ENCODE measurements at places on chromosomes 16 and 17.

GRCh38 chr17:1735834-1736347 lies 6.8 kb upstream of the SERPINF2 start:
- no peak for DNase-seq

GRCh38 chr17:17054636-17055035 lies 12.4 kb downstream of the MPRIP start:
- DNase-seq = no peak

- DNase-seq = no peak
Observed at GRCh38 chr16:79349803-79350202, 250.7 kb downstream of the MAF start.

- DNase-seq = no peak
Observed at GRCh38 chr16:10839279-10839666, 20.7 kb upstream of the TVP23A start.

DNA sequence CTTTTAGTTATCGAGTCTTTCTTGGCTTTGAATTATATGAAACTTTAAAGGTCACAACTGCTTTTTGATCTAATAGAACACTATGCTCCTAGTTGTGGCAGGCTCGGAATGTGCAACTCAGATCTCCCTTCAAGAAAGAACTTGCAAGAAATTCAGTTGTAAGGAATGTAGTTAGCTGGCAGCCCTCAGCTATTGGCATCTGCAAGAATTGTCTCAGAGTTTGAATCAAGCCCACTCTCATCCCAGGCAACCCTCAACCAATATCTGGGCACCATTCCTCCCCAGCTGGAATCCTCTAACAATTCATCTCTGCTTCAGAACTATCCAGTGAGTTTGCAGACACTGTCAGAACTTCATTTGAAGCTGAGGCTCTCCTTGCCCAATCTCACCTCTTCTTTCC lies 447.2 kb downstream of the KIF2B start:
- no peak for DNase-seq

- DNase-seq = no peak
Observed at GRCh38 chr17:49525831-49526741, 31.0 kb downstream of the NGFR start.

- DNase-seq = no peak
Observed at GRCh38 chr17:37110746-37111145, 162.0 kb downstream of the AATF start.

GRCh38 chr16:53152329-53152728 lies 97.5 kb downstream of the CHD9 start:
- DNase-seq = no peak

- DNase-seq = no peak
Observed at GRCh38 chr17:16459855-16460550, 32.0 kb downstream of the LRRC75A start.

DNA sequence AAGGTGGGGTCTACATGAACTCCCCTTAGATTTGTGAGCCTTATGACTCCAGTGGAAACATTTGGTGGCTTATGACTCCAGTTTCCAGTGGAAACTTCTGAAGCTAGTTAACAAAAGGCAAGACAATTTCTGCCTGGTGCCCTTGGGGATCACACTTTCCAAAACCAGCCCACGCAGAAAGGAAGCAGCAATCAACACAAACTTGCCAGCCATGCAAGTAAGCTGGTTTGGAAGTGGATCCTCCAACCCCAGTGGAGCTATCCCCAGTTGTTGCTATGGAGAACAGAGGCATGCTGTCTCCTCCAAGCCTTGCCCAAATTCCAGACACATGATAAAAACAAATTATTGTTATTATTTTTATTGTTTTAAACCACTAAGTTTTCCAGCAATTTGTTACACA lies 130.9 kb downstream of the CDH11 start:
- no peak for DNase-seq

All from NCI-H510A (cell line).